ENCODE measurements at places on chromosomes 1 and 21. TPM values are rescaled to one million over a fixed set of nuclear protein-coding genes. Genes with fewer than 3 reads are reported as not detected.

Gene SPRR1B
- total RNA-seq = not detected

Gene ZBTB8A
- total RNA-seq = 12.0 TPM

Gene S100A9
- total RNA-seq = 845 TPM

Gene OR2G6
- total RNA-seq = not detected

Gene LMNA
- total RNA-seq = 356 TPM

Gene LHX8
- total RNA-seq = not detected

Gene MPL
- not detected for total RNA-seq

Gene MXRA8
- 71.7 TPM for total RNA-seq

Gene APP
- total RNA-seq = 790 TPM
